Cortex of kidney (tissue), 1 donor: ENCODE measurements at places on chromosomes 6 and 20.
A peak's percentile ranks its signal among the peaks of the same experiment; 100 is the strongest.

GRCh38 chr20:47493175-47493962 is 8.3 kb upstream of the NCOA3 start:
- no peak for DNase-seq

DNA sequence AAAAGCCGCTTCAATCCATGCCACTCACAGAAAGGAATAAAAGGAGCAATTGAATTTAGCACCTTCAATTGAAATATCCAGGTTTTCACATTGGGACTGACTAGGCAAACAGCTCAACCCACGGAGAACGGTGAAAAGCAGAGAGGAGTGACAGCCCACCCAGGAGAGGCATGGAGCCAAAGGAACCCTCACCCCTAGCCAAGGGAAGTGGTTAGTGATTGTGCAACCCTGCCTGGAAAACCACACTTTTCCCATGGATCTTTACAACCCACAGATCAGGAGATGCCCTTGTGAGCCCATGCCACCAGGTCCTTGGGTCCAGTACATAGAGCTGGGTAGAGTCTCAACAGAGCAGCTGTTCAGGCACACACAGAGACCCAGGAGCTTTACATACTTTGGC is 911.8 kb downstream of the EPHA7 start:
- no peak for DNase-seq

DNA sequence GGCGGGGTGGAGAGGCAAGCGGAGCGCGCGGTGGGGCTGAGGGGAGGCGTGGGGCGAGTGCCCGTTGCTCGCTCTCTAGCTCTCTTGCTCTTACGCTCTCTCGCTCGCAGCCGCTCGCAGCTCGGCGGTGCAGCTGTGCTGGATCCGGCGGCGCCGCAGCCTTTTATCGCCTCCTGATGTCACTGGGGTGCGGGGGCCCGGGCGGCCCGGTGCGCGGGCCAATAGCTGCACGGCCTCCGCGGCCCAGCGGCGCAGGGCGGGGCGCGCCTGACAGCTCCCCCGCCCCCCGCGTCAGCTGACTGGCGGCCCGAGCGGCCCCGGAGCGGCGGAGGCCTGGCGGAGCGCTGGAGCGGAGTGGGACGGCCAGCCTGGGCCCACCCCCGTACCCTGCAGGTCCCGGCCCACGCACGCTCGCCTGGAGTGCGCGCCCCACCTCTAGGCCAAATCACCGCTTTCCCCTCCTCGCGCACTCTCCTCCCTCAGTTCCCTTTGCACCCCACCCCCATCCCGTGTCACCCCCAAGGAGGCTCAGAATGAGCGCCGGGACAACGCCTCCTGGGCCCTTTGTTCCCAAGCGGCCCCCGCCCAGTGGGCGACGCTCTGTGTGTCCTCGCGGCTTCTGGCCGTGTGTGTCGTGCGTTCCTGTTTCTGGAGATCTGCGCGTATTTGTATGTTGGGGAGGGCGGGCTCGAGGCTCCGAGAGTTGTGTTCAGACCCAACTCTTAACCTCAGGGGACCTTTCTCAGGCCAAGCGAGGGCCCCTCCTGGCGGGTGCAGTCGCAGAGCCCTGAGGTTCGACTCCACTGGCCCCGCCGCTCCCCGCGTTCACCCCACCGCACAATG is at the start of gene MAFB:
Gene MAFB, minus strand, starts transcription at position 137 of the 843 bp plus-strand sequence. CDS start 386 bp downstream, outside the sequence.
- DNase-seq, result peak; percentile 52

DNA sequence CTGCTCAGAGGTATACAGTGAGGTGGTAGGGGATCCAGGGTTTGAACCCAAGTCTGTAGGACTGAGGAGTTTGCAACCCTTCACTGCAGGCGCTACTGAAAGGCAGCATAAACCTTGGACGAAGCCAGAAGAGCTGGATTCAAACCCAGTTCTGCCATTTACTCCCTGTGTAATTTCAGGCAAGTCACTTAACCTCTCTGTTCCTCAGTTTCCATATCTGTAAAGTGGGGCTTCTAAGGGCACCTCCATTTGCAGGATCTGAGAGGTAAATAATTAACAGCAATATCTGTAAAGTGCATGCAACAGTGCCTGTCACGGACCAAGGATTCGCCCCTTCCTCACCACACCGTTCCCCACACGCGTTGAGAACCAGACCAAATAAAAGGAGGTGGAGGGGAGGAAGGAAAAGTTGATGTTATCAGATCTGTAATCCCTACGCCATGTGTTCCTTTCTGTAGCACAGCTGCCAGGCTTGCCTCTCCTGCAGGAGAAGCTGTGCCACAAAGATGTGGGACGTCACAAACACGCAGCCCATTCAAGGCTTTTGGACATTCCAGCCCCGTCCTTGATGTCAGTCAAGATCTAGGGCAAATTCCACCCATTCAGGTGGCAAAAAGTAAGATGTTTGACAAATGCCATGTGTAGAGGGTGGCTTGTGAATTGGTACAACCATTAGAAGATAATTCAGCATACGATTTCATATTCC is 9.8 kb downstream of the RIPOR3 start:
- DNase-seq, result no peak

DNA sequence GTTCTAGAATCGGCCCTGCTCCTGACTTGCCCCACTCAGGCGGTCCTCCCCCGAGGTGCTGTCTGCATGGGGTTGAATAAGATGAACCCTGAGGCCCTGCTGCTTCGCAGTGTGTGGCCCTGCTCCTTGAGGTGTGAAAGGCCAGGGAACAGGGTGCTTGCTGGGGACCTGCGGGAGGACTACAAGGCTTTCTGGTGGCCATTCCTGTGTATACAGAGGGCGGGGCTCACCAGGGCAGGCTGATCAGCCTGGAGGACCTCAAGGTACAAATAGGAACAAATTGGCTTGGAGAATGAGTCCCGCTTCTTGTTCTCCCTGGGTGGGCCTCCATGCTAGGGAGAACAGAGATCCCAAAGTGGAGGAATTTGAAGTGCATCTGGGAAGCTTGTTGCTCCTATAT is 5.7 kb downstream of the NOTCH4 start:
- DNase-seq, result no peak

DNA sequence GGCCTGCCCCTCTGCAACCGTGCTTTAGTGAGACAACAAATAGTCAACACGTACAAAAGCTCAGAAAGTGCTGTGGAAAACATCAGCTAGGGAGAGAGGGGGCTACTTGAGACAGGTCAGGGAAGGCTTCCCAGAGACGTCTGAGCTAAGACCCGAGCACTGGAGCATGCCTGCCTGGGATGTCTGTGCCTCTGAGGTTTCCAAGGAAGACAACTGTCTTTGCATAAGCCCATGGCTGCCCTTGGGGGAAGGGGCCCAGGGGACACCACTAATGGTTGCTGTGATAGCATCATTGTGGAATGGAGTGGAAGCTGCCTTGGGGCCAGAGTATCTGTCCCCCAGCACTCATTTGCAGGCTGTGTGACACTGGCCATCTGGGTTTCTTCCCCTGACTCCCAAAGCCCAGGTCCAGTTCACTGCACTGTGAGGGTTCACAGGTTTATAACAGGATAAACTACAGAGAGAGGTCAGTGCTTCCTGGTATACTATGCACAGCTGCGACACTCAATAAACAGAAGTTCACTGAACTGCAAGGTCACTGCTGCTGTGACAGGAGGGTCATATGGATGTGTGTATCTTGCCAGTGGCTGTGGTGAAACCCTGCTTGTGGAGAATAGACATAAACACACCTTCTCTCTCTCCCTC is 1.5 kb upstream of the ARFGEF2 start:
- DNase-seq, result no peak

GRCh38 chr6:37373822-37374471 is 20.2 kb downstream of the RNF8 start:
- DNase-seq, result no peak

- DNase-seq, result no peak
These were observed 82.3 kb upstream of the CLDN20 start for GRCh38 chr6:155181498-155181897.

DNA sequence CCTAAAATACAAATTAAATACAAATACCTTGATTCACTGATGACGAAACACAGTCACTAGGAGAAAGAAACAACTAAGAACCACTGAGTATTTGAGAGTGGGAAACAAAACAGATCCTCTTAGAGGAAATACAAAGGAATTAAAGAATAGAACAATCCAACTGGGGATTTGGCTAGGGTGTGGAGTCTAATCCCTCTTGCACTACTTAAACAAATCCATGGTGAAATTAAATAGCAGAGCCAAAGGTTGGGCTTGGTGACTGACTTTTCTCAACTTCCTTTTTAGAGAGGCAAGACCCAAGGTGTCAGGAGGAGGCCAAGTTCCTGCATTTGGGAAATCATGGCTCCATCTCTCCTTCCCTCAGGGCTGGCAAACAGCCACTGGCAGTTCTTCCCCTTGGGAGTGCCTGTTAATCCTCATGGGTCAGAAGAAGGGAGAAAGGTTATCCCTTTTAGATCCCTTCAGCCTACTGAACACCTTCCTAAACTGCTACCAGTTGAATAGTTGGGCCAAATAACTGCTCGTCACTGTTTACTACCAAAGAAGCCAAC is 101.2 kb upstream of the TRAF3IP2 start:
- DNase-seq, result no peak

- no peak for DNase-seq
These were observed 197.7 kb downstream of the TAF4 start for GRCh38 chr20:61868006-61868405.

GRCh38 chr6:50936277-50936681 is 117.6 kb downstream of the TFAP2B start:
- DNase-seq, result no peak

DNA sequence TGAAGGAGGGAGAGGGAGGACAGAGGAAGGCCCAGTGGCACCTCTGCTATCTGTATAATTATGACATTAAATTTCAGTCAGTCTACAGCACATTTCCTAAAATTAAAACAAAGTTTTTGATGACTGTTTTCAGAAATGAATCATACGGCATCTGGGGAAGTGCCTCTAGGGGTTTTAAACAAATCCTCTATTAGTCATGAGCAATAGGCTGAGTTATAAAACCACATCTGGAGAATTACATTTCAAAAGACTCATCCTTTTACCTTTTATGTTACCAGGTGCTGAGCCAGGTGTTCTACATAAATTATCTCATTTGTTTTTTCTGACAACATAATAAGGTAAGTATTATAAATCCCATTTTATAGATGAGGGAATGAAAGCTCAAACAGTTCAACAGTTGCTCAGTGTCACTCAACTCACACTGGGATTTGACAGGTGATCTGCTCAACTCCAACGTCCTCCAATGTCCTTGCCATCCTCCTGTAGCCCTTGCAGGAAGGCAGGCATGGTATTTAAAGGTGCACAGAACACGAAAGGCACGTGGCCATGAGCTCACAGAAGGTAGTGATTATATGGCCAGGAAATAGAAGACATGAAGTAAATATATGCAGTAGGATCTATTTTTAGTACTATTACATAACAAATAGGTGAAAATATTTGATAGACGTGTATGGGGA is 184.2 kb upstream of the MAN1A1 start:
- no peak for DNase-seq

GRCh38 chr6:26594730-26595632 is 1.8 kb upstream of the ABT1 start:
- no peak for DNase-seq

DNA sequence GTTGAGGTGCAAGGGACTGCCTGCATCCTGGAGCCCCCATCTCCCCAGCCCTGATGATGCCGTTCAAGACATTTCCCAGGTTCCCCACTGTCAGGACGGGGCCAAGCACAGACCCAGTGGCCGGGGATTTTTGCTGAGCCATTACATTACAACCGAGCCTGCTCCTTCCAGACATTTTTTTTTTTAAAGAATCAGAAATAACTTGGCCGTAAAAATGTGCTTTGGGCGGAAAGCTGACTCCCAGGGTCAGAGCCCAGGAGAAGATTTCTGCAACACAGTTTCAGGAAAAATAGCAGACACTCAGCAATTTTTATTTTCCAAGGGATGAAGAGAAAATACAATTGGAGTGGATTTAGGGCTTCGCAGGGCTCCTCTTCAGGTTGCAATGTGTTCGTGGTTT is 87.9 kb downstream of the LRFN2 start:
- DNase-seq, result no peak

GRCh38 chr6:163813979-163814493 is 399.5 kb downstream of the QKI start:
- DNase-seq, result no peak

DNA sequence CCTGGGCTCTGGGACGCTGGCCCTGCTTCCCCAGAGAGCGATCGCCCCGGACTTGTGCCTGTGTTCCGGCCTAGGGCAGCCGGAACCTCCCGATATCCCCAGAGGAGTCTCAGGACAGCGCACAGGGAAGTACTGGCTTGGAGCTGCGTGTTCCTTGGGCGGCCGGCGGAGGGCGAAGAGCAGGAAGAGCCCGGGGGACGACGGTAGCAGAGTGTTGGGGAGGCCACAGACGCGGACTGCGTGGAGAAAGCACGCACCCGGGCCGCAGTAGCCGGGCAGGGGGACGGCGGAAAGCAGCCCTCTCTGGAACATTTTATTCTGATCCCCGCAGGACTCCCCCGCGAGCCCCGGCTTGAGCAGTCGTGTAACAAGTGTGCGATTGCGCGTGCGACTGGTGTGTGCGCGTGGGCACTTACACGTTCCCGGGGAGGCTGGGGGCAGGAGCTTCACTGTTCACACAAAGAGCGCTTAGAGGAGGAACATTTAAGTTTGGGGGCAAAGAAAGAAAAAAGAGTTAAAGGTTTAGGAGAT is 36.1 kb downstream of the NCR2 start:
- DNase-seq, result no peak

GRCh38 chr20:8953300-8953699 is 115.6 kb upstream of the PLCB4 start:
- no peak for DNase-seq

GRCh38 chr6:152268846-152269442 is 368.2 kb downstream of the SYNE1 start:
- DNase-seq, result no peak

DNA sequence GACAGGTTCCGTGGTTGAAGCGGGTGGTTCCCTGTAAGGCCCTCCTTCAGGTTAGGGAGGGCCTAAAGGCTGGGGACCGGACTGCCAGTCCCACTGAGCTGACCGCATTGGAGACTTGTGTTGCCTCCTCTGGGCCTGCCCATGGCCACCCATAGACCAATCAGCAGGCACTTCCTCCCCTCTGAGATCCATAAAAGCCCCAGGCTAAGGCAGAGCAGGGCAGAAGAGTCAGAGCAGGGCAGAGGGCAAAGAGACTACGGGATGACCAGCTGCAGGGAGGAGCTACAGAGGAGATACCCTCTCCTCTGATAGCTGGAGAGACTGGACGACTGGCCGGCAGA is 537.4 kb downstream of the TENT5A start:
- DNase-seq, result no peak

DNA sequence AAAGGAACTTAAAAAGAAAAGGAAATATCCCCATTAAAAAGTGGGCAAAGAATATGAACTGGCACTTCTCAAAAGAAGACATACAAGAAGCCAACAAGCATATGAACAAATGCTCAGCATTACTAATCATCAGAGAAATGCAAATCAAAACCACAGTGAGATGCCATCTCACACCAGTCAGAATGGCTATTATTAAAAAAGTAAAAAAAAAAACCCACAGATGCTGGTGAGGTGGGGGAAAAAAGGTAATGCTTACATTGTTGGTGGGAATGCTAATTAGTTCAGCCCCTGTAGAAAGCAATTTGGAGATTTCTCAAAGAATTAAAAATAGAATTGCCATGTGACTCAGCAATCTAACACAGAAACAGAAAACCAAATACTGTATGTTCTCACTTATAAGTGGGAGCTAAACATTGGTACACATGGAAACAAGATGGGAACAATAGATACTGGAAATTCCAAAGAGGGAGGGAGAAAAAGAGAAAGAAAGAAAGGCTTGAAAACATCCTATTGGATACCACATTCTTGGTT is 437.1 kb downstream of the GRIK2 start:
- no peak for DNase-seq

- no peak for DNase-seq
These were observed at the start of gene FUT9 for GRCh38 chr6:96015518-96016333. Gene FUT9, plus strand, starts transcription at chr6:96015974. Its CDS starts 187,182 bp downstream, at chr6:96203156.
